ENCODE measurements at places on chromosomes 4 and X. TPM values are rescaled to one million over a fixed set of nuclear protein-coding genes. Genes with fewer than 3 reads are reported as not detected.

ARSJ gene
- total RNA-seq, result 0.14 TPM

PTPN13 gene
- 0.36 TPM for total RNA-seq

CXXC4 gene
- not detected for total RNA-seq

SNCA gene
- total RNA-seq, result not detected

PALLD gene
- 30.1 TPM for total RNA-seq

CLGN gene
- not detected for total RNA-seq

ADAMTS3 gene
- total RNA-seq, result not detected

TIMP1 gene
- 32.7 TPM for total RNA-seq

TMPRSS11A gene
- total RNA-seq, result not detected

TKTL1 gene
- 0.48 TPM for total RNA-seq

EXOSC9 gene
- 75.4 TPM for total RNA-seq

ZFP92 gene
- total RNA-seq, result 2.0 TPM

MAPK10 gene
- total RNA-seq, result not detected

MTTP gene
- 0.10 TPM for total RNA-seq

ADH1C gene
- total RNA-seq, result not detected

USP11 gene
- total RNA-seq, result 14.5 TPM

GAK gene
- total RNA-seq, result 124 TPM

CENPC gene
- 34.7 TPM for total RNA-seq

TMEM271 gene
- total RNA-seq, result not detected

RIBC1 gene
- 0.80 TPM for total RNA-seq

ARHGAP36 gene
- total RNA-seq, result not detected

CPZ gene
- total RNA-seq, result not detected

AVPR2 gene
- total RNA-seq, result not detected

LIMCH1 gene
- total RNA-seq, result not detected

SHOX gene
- total RNA-seq, result not detected

CT47C1 gene
- not detected for total RNA-seq

CSN3 gene
- not detected for total RNA-seq

MFAP3L gene
- 0.86 TPM for total RNA-seq

NKX6-1 gene
- total RNA-seq, result not detected

HPSE gene
- total RNA-seq, result 17.4 TPM

HSFX4 gene
- total RNA-seq, result not detected

RIPPLY1 gene
- not detected for total RNA-seq

GPM6B gene
- total RNA-seq, result not detected

ZCCHC18 gene
- total RNA-seq, result 1.9 TPM

SATL1 gene
- total RNA-seq, result not detected

PGAM4 gene
- total RNA-seq, result 0.53 TPM

ZFYVE28 gene
- total RNA-seq, result 9.9 TPM

CSAG2 gene
- total RNA-seq, result not detected

ZGRF1 gene
- 56.9 TPM for total RNA-seq

ZIC3 gene
- not detected for total RNA-seq

LANCL3 gene
- 0.53 TPM for total RNA-seq

MID1 gene
- 0.91 TPM for total RNA-seq

SPANXA1 gene
- total RNA-seq, result not detected

MTMR8 gene
- total RNA-seq, result 5.6 TPM

RPA4 gene
- total RNA-seq, result 0.39 TPM

TLL1 gene
- total RNA-seq, result not detected

GPR50 gene
- not detected for total RNA-seq

TLR3 gene
- 0.10 TPM for total RNA-seq

PCDH18 gene
- total RNA-seq, result not detected

MAGEH1 gene
- 24.3 TPM for total RNA-seq
